ENCODE measurements at places on chromosomes 3 and 15.

- DNase-seq = no peak
Observed at GRCh38 chr3:31433679-31433992, 99.1 kb upstream of the STT3B start.

DNA sequence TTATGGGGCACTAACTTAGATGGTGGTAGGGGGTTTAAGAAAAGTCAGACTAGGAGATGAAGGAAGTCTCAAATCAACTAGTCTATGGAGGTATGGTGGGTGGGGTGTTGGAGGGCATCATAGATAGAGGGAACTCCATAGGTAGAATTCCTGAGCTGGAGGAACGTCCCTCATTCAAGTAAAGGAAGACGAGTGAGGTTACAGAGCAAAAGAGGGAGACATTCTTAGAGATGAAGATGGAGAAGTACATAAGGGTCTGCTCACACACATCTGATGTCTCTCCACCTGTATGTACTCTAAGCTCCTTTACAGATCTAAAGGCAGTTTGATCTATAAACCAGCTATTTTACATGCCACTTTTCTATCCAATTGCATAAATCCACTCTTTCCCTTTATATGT, 1.4 kb downstream of the PLSCR1 start:
- peak; percentile 15 for DNase-seq

DNA sequence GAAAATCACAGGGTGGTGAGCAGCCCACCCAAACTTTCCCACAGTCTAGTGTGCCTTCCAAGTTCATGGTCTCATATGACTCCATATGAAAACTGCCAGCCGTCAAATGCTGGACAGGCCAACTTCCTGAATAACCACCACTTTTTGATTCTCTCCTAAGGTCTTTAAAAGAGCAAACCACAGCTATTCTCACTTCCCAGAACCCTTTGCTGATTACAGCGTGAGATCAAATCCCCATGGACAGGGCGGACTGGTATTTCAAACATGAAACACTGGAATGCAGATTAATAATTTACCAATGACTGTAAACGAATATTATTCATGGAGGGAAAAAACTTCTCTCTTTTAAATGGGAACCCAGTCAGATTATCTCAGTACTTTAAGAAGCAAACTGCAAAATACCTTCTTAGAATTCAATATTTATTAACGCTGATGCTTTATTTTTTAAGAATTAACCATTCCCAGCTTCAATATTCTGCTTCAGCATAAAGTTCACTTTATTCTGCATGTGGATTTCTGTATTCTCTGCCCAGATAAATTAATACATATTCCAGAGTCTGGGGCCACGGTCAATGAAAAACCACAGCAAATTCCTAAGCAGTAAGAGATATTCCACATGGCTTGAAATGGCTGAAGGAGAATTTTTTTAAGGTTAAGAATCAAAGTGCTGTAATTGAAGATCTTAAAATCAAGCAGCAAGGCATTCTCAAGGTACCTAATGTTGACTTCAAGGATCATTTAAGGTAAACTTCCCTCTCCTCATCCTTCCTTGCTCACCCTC, 42.9 kb downstream of the MYO1E start:
- no peak for DNase-seq

- DNase-seq = no peak
Observed at GRCh38 chr15:37100966-37101215, 542 bp upstream of the MEIS2 start.

GRCh38 chr3:167851171-167851570, 115.7 kb downstream of the SERPINI1 start:
- DNase-seq = no peak

DNA sequence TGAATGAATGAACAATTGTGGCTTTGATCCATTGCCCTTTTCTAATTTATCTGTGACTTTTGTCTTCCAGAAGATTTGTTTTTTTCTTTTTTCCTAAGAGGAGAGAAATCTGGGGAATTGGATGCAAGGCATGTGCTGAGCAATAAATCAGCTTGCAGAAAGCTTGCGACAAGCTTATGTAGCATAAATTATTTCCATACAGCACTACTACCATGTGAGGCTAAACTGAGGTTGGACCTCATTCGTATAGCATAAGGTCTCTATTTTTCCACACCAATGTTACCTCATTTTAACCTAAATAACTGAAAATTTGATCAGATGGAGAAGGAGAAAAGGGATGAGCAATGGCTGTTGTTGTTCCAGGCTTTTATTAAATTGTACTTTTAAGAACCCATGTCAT, 455.6 kb downstream of the TUSC7 start:
- DNase-seq = no peak

- no peak for DNase-seq
Observed at GRCh38 chr15:47988564-47988963, 132.2 kb upstream of the SLC24A5 start.
